Activated CD8-positive, alpha-beta memory T cell treated with anti-CD3 and anti-CD28 coated beads, Interleukin-2, amount 10 ng/mL, durations not matched to agents 7 days and 5 days (primary cell): ENCODE measurements at places on chromosomes 16 and 17.

DNA sequence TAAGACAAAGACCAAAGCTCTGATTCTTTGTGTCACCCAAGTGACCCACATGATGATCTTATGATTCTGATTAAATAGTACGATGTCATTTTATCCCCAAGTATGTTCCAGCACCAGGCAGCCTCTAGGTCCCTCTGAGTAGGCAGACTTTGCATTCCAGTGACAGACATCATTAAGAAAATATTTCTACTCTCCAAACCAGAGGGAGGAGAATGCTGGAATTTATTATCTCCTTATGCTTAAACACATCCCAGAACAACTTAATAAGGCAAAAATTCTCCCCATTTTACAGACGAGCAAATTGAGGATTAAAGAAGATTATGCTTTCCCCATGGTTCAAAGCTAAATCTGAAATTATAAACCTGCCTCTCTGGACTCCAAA, 192.8 kb upstream of the CDH11 start:
- H3K4me1 ChIP-seq, result no peaks in the 10 kb centered on the region
- DNase-seq, result no peak
- no peak overlapping the region for H3K27ac ChIP-seq
- H3K4me3 ChIP-seq, result no peak overlapping the region
- H3K36me3 ChIP-seq, result no peaks in the 10 kb centered on the region
- H3K27me3 ChIP-seq, result no peaks in the 10 kb centered on the region

DNA sequence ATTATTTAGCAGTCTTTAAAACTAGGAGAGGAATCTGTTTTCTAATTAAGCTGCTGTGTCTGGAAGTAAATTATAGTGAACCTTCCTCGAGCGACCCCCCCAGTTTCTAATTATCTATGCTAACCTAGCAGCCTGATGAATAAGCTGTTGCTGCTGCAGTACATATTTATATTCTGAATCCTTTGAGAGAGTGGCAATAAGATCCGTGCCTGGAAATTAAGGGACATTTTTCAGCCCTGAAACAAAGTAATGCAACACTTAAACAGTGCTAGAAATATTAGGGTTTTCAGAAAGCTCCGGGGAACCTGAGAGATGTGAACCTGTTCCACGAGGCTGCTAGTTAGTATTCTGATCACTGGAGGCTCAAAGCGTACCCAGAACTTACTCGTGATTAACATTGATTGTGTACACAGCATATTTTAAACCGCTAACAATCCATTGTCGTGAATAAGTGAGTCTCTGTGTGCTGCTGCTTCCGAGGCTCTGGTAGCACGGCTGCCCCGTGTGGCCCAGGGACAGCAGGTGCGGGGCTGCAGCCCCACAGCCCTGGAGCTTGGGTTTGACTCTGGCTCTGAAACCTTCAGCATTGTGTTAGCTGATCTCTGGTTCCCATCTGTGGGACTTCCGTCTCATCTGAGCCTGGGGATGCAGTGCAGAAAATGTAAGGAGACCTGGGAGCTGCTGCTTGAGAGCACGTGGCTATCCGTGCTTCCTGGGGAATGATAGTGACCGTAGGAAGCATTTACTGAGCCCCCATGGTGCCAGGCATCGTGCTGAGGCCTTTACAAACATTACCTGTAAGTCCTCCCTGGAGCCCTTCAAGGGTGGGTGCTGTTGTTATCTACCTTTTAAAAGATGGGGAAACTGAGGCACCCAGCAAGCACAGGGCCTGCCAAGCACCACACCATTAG, 190.9 kb upstream of the CHMP6 start:
- no peaks in the 10 kb centered on the region for H3K27me3 ChIP-seq
- no peak overlapping the region for H3K27ac ChIP-seq

GRCh38 chr16:17277981-17278381, 192.8 kb downstream of the XYLT1 start:
- H3K27me3 ChIP-seq, result peaks cover 3% of the 10 kb centered on the region
- H3K27ac ChIP-seq, result no peak overlapping the region
- H3K4me3 ChIP-seq, result no peak overlapping the region
- peaks cover 36% of the 10 kb centered on the region for H3K4me1 ChIP-seq
- no peak for DNase-seq

DNA sequence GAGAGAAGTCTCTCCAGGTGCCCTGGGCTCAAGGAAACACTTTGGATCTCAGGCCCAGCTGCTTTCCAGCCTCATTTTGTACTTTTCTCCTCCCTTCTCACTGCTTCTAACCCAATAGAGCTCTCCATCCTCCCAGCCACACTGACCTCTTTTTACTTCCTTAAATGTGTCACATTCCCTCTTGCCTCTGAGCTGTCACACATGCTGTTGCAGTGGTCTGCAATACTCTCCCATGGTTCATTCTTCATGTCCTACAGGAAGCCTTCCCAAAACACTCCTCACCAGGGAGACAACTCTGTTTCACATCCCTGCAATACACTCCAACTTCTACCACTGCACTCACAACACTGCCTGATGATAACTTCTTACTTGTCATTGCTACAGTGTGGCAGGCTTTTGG, 242.1 kb upstream of the DYNLRB2 start:
- H3K27ac ChIP-seq, result no peak overlapping the region
- no peaks in the 10 kb centered on the region for H3K36me3 ChIP-seq
- no peaks in the 10 kb centered on the region for H3K4me1 ChIP-seq

DNA sequence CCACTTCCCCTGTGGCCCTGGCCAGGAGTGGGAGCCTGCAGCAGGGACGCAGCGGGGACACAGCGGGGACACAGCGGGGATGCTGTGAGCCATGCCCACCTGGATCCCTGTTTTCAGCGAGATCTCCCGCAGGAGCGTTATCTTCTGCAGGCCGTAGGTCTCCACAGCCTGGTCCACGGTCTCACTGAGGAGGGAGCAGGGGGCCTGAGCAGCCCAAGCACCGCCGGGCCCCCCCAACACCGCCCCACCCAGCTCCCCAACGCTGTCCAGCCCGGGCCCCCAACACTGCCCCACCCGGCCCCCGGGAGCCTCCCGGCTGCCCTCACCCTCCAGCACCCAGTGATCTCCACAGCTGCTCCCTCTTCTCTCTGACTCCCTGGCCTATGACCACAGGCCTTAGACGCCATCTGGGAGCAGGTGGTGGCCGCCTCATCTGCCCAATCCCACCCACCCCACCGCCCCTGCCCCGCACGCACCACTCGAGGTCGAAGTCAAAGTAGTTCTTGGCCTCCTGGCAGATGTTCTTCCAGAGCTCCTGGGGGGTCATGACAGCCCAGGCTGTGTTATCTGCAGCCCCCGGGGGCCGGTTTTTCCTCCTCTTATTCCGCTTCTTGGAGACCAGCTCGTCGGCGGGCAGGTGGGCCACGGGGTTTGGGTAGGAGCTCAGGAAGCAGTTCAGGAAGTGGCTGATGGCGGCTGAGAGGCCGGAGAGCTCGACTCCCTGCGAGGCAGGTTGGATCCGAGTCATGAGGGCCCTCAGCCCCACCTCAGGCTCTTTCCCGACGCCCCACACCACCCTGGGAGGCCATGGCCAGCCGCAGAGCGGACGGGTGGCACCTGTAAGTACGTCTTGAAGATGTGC, 17.0 kb downstream of the CLUH start:
- peaks cover 16% of the 10 kb centered on the region for H3K36me3 ChIP-seq
- no peak overlapping the region for H3K4me3 ChIP-seq
- DNase-seq, result peak; percentile 37
- no peak overlapping the region for H3K27ac ChIP-seq
- H3K27me3 ChIP-seq, result no peaks in the 10 kb centered on the region
- H3K4me1 ChIP-seq, result peaks cover 4% of the 10 kb centered on the region

DNA sequence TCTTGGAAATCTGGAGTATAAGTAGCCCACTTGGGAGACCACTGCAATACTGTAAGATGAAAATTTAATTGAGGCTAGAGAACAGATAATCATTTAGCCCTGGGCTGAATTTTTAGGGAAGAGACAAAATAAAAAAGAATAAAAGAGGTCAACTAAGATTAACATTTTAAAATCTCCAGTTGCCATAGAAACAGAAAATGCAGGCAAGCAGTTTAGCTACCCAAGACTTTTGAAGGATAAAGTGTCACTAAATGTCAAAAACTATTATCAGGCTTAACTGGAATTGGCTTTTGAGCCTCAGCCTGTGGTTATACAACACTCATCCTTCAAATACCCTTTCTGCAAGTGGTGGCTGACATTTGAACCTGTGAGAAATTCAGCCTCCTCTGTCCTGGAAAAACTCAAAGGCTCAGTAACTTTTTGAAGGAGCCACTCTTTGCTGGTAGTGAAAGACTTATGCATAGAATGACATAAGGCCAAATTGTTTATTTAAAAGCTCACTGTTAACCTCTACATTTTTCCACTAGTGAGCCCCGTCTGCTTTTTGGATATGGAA, 220.7 kb upstream of the KCNJ16 start:
- no peak overlapping the region for H3K4me3 ChIP-seq
- DNase-seq, result no peak
- H3K4me1 ChIP-seq, result no peaks in the 10 kb centered on the region
- no peak overlapping the region for H3K27ac ChIP-seq

DNA sequence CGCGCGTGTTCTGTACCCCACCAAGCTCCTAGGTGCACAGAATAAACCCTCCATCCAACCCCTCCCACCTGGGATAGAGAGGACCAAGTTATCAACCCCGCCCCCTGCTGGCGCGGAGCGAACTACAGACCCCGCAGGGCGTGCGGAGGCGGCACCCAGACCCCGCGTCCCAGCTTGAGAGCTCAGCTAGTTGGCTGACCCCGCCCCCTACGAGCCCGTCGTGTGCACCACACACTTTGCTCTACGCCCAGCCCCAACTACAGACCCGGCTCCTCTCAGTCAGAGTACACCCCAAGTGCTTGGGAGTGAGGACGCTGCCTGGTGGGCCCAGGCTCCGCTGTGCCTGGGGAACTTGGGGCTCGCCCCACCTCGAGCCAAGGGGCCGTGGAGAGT, 1.5 kb downstream of the GRIN2A start:
- H3K27ac ChIP-seq, result no peak overlapping the region
- H3K27me3 ChIP-seq, result peaks cover 43% of the 10 kb centered on the region
- H3K4me3 ChIP-seq, result no peak overlapping the region
- H3K36me3 ChIP-seq, result no peaks in the 10 kb centered on the region

- peaks cover 13% of the 10 kb centered on the region for H3K4me1 ChIP-seq
- no peak overlapping the region for H3K4me3 ChIP-seq
- no peak for DNase-seq
- no peaks in the 10 kb centered on the region for H3K27me3 ChIP-seq
- H3K27ac ChIP-seq, result no peak overlapping the region
- H3K36me3 ChIP-seq, result peaks cover 47% of the 10 kb centered on the region
Observed at GRCh38 chr17:19940722-19941464, 36.7 kb downstream of the AKAP10 start.
